ENCODE measurements at places on chromosomes 3 and 15.
A peak's percentile ranks its signal among the peaks of the same experiment; 100 is the strongest.

GRCh38 chr3:155449613-155450267, 156.3 kb upstream of the STRIT1 start:
- DNase-seq, result no peak

DNA sequence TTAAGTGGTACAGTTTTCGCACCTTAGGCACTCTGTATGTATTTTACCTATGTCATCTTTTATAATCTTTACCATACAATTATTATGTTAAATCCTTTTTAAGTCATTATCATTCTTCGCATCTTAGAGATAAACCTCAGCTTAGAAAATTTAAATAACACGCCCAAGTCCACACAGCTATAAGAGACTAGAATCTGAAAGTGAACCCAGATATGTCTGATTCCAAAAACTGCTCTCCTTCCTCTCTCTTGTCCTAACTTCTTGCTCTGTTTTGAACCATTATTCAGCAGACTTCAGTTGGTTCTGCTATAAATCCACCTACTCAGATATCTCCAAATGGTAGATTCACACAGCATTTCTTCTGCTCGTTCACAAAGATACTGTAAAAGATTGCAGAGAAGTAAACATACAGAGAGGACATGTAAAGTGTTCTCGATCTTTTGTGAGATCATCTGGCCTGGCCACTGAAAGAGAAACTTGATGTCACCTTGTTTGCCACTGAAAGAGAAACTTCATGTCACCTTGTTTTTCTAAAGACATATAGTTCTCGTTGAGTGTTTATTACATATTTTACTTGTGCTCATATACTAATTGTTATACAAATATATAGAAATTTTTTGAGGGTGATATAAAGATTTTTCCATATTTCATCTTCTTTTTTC, 533.2 kb downstream of the GRM7 start:
- no peak for DNase-seq

DNA sequence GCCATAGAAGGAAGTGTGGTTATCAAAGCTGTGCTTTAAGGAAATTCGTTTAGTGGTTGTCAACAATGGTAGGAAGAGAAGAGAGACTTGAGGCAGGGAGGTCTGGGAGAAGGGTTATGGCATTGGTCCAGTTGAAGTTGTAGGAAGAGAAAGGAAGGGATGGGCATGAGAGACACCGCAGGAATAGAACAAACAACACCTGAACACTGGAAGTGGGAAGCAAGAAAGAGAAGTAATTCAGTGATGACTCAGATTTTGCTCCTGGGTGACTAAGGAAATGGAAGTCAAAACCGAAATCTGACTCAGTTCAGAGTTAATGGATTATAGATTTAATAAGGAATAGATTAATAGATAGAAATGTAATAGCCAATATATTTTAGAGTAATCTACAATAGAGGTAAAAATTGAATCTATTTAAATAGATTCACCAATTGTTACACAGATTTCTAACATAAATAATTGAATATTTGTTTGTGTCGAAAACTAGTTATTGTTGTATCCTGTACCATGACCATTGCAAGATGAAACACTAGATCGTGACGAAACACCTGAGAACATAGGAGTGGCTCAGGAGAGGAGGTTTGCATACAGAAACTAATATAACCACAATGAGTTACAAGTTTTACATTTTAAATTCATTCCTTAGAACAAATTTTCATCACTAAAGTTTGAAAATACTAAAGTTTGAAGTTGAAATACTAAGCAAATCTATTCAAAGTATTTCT, 36.0 kb downstream of the THBS1 start:
- no peak for DNase-seq

- DNase-seq, result no peak
Measured at GRCh38 chr3:170746175-170746942, 123.6 kb downstream of the RPL22L1 start.

GRCh38 chr3:34141841-34142337, 343.5 kb downstream of the PDCD6IP start:
- no peak for DNase-seq

GRCh38 chr15:24645627-24646026, 29.9 kb upstream of the NPAP1 start:
- no peak for DNase-seq

GRCh38 chr3:167973046-167973445, 122.7 kb downstream of the GOLIM4 start:
- DNase-seq, result no peak

DNA sequence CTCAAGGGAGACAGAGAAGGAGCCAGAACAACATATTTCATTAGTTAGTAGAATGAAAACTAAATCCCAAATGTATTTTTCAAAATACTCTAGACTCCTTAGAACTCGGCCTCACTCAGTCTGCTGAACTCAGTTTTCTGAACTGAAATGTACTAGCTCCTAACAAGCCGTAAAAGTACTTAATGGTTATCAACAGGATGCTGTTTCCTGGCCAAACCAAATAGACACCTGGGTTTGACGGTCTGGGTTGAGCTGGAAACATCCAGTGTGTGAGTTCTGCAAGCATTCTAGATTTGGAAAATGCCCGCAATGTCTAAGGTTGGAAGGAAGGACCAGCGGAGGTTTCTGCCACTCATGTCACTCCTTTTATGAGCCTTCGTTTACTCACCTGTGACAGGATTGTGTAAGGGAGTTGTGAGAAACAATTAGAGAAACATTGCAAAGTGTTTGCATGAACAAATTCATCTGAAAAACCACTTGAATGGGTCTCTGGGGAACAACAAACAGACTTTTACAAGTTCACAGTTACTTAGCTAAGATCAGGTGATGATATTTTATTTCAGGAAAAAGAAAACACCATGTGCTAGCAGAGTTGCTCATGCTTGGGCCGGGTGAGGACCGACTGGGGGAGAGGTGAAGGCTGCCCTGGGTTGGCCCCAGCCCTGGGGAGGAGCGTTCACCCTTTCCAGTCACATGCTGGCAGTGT, 151.0 kb downstream of the ALDH1A2 start:
- no peak for DNase-seq

- no peak for DNase-seq
Measured at GRCh38 chr3:59249004-59249403, 199.2 kb upstream of the CFAP20DC start.

- DNase-seq, result no peak
Measured at GRCh38 chr15:76333720-76334437, 2.7 kb upstream of the ISL2 start.

GRCh38 chr3:5613599-5613998, 426.1 kb downstream of the EDEM1 start:
- no peak for DNase-seq

DNA sequence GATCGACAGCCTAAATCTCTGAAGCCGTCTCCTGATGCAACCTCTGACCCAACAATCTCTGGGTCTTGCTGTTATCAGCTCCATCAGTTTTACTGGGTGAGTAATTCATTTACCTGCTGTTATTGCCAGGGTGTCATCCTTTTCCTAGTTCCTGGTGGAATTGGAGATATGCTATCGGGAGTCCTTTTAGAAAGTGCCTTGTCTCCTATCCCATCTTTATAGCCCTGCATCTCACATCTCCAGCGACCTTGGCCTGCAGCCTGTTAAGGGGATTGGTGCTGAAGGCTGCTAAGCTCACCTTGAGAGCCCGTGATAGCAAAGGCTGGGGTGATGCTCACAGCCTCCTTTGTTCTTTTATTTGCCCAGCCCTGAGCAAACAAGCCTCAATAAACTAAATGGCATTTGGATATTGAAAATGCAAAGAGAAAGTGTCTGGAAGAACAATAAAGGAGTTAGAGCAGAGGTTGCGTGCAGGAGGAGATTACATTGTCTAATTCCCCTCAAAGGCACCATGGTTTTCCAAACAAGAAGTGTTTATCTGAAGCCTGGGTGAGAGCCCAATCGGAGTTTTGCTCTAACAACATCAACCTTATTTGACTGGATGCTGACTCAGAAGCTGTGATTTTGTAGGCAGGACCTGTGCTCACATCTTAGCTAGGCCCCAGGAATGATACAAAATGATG, 101.8 kb downstream of the RPLP1 start:
- DNase-seq, result peak; percentile 81

DNA sequence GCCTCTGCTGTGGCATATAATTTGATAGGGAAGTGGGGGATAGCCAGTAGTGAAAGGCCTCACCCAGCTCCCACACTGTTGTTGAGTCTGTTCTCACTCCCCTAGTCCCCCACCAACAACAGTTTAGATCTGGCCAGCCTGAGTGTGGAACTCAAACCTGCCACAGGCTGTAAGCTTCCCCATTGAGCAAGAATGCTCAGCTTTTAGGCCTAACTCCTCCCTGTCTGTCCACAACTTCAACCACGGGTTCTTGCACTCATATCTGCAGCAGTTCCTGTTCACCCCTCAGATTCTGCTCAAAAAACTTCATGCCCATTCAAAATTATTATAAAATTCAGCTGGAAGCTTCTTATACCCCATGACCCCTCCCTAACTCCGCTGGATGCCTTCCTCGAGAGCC, 975.1 kb downstream of the NSUN3 start:
- no peak for DNase-seq

- no peak for DNase-seq
Measured at GRCh38 chr3:197209366-197210260, 88.8 kb downstream of the DLG1 start.

DNA sequence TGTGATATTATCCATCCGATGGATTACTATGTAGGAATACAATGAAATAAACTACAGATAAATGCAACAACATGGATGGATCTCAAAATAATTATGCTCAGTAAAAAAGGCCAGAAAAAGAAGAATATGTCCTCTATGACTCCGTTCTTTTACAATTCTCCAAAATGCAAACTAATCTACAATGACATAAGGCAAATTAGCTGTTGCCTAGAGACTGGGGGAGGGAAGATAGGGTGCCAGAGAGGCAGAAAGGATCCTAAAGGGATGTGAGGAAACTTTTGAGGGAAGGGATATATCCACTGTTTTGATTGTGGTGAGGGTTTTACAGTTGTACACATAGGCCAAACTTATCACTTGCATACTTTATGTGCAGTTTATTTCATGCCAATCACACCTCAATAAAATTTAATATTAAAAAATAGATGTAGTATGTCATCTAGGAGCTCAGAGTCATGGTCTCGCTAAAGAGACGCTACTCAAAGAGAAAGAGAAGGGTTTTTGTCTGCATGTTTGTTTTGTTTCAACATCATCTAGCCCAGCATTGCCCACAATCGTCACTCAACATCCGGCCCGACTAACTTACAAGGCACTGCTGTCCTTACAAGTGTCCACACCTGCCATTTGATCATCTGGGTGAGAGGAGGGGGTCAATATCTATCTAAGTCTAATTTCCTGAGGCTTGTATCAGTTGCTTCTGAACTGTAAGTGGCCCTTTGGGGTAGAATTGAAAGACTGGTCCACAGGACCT, 29.5 kb downstream of the HES1 start:
- no peak for DNase-seq

DNA sequence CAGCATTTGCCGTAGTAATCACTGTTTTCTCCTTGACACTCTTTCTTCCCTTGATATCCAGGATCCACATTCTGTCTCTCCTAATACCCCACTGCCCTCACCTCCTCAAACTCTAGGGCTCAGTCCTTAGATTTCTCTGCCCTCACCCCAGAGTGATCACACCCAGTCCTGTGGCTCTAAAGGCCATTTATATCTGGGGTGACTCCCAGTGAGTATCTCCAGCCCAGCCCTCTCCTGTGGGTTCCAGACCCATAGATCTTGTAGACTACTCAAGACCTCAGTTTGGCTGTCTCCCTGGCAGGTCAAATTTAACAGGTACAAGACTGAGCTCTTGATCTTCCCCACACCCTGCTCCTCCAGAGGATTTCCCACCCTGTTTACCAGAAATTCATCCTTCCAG, 1.3 kb downstream of the GRK7 start:
- DNase-seq, result no peak

- DNase-seq, result no peak
Measured at GRCh38 chr3:36434687-36435426, 54.6 kb downstream of the STAC start.

Measured in NCI-H1436 treated with DMSO at 0.1 percent for 48 hours (cell line).